Metanephros (tissue), 2 donors: ENCODE measurements at places on chromosomes 3 and 15. TPM values are rescaled to one million over a fixed set of nuclear protein-coding genes. Genes with fewer than 3 reads are reported as not detected.

EBLN2 gene
- total RNA-seq, result 12.1 TPM

PLA2G4E gene
- total RNA-seq, result 0.29 TPM

PSTPIP1 gene
- 14.6 TPM for total RNA-seq

CLASP2 gene
- 144 TPM for total RNA-seq

EXD1 gene
- not detected for total RNA-seq

NOX5 gene
- 0.23 TPM for total RNA-seq

PARP15 gene
- 1.6 TPM for total RNA-seq

RBP2 gene
- not detected for total RNA-seq

MCCC1 gene
- 41.2 TPM for total RNA-seq

DUOX1 gene
- total RNA-seq, result 1.8 TPM

PIF1 gene
- total RNA-seq, result 9.1 TPM

P2RY12 gene
- 2.5 TPM for total RNA-seq

SLC51B gene
- 1.5 TPM for total RNA-seq

FGF12 gene
- total RNA-seq, result 3.6 TPM

RPL4 gene
- total RNA-seq, result 3,581 TPM

ITGA11 gene
- total RNA-seq, result 12.9 TPM

ADAMTS9 gene
- total RNA-seq, result 151 TPM

NTRK3 gene
- total RNA-seq, result 27.2 TPM

FOXB1 gene
- not detected for total RNA-seq

ADAMTSL3 gene
- total RNA-seq, result 11.9 TPM

SLC6A1 gene
- 1.6 TPM for total RNA-seq
